A172 (cell line): ENCODE measurements at places on chromosomes 6 and 20. TPM values are rescaled to one million over a fixed set of nuclear protein-coding genes. Genes with fewer than 3 reads are reported as not detected.

MEI4 gene
- not detected in 2 replicates for total RNA-seq

DNA sequence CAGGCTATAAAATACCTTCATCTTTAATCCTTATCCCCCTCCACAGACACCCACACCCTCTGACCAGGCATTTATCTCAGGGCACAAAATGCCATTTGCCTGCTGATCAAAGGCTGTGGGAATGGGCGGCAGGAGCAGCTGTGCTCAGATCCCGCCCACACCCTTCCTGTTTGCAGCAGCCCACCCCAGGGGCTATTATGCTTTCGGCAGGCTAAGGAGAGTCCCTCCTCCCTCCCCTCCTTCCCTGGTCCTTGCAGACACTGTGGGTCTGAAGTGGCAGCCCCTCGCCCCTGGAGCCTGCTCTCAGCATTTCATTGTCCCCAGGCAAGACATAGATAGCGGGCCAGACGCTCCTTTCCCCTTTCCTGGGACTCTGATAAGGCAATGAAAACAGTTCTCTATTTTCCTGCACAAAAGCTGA is 220.8 kb upstream of the HEY2 start:
- no peak for DNase-seq

GRCh38 chr6:132144456-132144855 is 193.3 kb upstream of the CCN2 start:
- DNase-seq, result no peak

IL17F gene
- total RNA-seq, result not detected in 2 replicates

GRCh38 chr6:123997223-123997622 is 193.6 kb downstream of the NKAIN2 start:
- DNase-seq, result no peak

PLEKHG1 gene
- total RNA-seq, result 0.21 and 0.48 TPM in 2 replicates

ZNF322 gene
- total RNA-seq, result 21.4 and 24.1 TPM in 2 replicates

- DNase-seq, result peak; percentile 84
Measured at GRCh38 chr6:44263354-44264100, 1.8 kb downstream of the NFKBIE start.

DNA sequence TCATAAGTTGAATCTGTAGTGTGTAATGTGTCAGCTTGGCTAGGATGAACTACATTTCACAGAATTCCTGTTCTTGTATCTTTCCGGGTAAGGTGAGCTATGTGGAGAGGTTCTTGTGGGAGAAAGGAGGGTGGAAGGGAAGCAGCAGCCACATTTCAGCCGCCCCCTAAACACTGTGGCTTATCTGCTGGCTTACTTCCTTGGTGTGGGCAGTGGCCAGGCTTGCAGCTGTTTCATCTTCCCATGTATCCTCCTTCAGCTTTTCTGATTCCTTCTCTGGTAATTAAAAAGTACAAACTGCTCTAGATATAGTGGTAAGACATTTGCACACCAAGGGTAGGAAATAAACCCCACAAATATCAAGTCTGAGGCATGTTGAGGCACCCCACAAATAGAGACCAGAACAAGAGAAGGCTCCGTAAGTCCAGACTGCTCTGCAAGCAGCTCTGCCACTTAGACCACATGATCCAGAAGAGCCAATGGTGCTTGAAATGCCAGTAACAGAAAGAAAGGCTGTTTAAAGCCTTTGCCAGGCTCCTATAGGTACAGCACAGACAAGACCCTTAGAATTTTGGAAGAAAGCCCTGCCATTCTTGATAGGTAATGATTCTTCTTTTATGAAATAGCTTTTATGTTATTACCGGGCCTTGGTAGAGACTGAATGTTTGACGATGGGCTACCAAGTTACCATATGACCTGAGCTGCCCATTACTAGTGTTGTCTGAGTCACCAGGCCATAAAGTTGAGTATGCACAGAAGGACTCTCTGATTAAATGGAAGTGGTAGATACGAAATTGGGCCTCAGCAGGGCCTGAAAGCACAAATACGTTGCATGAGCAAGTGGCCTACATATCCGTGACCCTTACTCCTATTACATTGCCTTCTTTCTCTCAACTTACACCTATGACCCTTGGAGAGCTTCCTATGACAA is 215.0 kb upstream of the SGK1 start:
- no peak for DNase-seq

NRSN1 gene
- total RNA-seq, result not detected in 2 replicates

PRICKLE4 gene
- not detected in 2 replicates for total RNA-seq

DNA sequence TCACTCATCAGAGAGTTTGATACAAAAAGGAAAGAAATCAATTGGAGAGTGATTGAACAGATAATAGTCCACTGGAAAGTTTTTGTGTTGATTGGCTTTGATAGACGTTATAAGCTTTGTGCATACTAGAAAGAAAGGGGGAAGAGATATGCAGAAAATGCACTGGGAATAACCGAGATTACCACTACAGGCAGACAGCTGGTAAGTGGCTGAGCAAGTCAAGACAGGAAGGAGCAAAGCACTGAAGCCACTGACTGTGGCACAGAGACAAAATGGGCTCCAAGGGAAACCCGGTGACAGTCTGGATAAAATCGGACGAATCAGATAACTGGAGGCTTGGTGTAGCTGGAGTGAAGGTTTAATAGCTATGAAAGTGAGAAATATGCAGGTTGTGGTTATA is 209.0 kb downstream of the SIM1 start:
- DNase-seq, result no peak

DDX43 gene
- total RNA-seq, result not detected in 2 replicates

DNA sequence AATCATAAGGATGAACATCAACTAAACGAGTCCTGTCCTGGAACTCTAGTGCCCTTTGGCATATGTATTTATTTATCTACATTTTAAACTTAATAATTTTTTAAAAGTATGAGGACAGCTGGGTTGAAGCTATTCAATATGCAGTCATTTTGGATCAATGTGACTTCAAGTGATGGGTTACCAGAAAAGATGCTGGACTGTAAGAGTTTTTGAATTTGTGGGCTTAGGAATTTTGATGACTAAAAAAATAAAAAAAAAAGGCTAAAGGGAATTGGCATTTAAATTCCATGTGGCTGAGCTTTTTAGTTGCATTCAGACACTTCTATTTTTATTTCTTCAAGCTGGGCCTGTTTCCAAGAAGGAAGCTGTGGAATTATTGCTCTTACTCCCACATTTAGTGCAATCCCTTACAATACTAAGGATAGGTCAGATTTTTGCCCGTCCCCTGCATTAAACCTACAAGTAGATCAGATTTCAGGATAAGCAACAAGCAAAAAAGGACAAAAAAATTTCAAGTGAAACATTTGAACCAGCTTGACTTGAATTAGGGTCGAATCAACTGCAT is 704.2 kb upstream of the CITED2 start:
- DNase-seq, result peak; percentile 83

CYP24A1 gene
- 0.05 and 0.21 TPM in 2 replicates for total RNA-seq

- DNase-seq, result no peak
Measured at GRCh38 chr6:31402324-31403282, 792 bp upstream of the MICA start.

TCF19 gene
- total RNA-seq, result 62.6 and 68.5 TPM in 2 replicates

DNA sequence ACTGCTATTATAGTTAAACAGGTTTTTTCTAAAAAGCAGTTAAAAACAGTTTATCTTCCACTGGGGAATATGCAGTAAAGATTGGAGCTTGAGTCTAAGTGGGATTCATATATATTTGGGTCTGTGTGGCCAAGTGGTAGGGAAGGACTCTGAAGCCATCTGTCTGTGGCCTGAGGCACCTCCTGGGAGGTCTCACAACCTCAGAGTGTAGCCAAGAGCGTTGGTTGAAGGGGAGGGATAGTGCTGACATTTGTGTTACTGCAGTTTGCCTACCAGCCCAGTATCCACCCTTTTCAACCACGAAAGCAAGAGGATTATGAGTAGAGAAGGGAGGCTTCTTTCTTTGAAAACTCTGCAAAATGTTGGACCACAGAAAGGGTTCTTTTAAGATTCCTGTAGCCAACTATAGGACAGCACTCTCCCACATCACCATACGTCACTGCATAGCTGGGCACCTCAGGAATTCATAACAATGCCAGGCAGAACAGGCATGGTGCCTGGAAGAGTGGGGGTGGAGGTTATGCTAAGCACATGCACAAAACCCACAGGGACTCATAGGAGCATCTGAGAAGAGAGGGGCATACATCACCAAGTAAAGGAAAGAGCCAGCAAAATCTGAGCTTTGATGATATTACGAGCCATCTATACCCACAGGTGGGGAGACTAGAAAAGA is 90.5 kb upstream of the HEY2 start:
- peak; percentile 73 for DNase-seq

DNA sequence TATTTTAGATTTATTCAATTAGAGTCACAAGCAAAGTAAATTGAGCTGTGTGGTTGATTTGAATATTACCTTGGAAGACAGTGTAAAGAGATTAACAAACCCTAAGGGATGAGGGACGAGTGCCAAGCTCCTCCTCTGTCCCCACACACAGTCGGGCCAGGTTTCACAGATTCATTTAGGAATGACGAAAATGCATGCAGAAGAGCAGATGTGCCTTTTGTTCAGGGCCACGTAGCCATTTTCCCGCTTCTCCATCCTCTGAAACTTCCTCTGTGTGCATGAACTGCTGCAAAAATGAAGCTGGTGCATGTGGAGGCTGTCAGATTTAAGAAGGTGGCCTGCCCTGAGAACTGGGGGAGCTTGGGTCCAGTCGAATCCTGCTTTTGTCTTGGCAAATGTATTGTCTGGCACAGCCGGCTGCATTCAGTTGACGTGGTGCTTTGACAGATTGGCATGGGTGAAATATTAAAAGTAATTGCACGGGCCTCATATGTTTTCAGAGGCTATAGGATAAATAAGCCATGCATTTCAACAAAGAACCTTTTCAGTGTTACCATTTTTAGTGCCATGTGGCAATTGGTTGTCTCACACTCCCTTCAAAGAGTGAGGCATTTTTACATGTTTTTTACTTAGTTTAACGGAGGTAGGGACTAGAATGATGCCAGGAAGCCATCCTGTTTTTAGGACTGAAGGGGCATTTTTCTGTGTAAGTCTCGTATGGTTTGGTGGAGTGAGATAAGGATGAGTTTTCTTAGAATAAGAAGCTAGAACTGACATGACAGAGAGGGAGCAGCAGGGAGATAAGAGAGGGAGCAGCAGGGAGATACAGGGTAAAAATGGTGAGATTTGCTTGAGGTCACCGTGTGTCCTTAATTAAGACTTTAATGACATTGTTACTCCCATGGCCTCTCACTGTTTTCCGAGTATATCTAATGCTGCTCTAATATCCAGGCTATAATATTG is 361.1 kb downstream of the NRN1 start:
- DNase-seq, result no peak

DNA sequence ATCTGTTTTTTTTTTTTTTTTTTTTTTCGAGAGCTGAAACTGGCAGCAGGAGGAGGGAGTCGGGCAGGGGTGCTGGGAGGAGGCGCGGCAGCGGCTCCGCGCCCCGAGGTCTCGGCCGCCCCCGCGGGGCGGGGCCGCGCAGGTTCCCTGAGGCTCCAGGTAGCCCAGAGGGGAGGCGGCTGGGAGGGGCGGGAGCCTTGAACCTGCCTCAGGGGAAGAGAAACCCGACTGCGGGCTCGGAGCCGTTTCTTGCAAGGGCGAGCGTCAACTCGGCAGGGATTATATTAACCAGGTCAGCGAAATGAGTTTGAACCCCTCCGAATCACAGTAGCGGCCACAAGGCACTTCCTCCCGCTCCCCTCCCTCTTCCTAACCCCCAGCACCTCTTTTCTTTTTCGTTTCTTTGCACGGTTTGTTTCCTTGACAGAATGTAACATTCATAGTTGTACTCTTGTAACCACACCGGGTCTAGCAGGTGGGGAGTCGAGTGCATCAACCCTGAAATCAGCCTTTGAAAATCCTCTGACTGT is 2.0 kb downstream of the MYB start:
- DNase-seq, result no peak

DNA sequence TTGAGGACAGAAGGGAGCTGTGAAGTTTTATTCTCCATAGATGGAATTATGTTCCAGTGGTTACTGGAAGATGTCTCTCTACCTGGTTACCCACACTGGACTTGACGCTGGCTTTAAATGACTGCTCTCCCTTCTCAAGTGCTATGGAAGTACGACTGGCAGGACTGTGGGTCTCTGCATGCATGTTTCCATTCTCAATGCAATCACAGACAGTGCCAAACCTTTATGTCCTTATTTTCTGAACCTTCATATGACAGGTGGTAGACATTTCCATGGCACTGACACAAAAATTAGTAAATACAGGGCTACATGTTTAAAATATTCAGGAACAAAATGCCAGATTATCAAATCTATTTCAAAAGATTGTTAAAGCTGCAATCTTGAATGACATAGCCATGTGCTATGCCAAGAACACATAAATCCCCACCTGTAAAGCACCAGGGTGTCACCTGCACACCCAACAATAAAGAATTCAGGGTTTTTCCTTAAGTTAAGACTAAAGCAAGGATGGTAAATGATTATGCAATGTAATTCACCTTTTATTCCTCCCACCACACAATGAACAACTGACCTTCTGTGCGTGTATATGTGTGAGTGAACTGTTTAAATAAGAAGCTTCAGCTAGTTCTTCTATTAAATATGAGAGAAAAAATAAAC is 153.3 kb upstream of the ENPP5 start:
- DNase-seq, result no peak

GRCh38 chr6:94289131-94289530 is 869.8 kb upstream of the EPHA7 start:
- no peak for DNase-seq

MYBL2 gene
- total RNA-seq, result 77.7 and 80.8 TPM in 2 replicates

DNA sequence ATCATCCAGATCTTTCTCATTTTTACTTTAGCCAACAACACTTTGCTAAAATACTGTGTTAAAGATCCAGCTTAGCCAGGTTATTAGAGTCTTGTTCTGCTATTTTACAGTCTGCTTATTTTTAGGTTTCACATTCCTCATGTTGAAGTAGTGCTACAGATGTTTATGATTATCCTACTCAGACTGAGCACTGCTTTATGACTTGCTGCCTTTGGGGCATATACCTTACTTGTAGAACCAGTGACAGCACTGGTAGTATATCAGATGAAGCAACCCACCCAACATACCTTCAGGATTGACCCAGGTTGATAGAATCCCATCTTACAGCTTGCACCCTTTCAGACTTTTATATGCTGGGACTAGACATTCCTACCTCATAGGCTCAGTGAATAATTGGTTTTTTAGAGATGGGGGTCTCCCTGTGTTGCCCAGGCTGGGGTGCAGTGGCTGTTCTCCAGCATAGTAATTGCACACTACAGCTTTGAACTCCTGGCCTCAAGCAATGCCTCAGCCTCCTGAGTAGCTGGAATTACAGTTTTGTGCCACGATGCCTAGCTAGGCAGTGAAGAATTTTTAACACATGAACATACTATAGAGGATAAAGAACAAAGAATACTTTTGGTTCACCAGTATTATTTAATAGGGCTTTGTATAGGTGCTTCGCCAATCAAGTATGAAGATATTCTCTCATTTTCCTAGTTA is 63.8 kb upstream of the DYNLRB1 start:
- no peak for DNase-seq
